Spleen (tissue), 13 donors: ENCODE measurements at places on chromosomes 3 and 15. TPM values are rescaled to one million over a fixed set of nuclear protein-coding genes. Genes with fewer than 3 reads are reported as not detected.
A peak's percentile ranks its signal among the peaks of the same experiment; 100 is the strongest.

The ZNF774 gene
- total RNA-seq: 1.4 TPM

The CDHR4 gene
- not detected for total RNA-seq

The CACNA2D2 gene
- 2.2 TPM for total RNA-seq

GRCh38 chr15:70578196-70578595 lies 185.2 kb downstream of the UACA start:
- DNase-seq: no peak

DNA sequence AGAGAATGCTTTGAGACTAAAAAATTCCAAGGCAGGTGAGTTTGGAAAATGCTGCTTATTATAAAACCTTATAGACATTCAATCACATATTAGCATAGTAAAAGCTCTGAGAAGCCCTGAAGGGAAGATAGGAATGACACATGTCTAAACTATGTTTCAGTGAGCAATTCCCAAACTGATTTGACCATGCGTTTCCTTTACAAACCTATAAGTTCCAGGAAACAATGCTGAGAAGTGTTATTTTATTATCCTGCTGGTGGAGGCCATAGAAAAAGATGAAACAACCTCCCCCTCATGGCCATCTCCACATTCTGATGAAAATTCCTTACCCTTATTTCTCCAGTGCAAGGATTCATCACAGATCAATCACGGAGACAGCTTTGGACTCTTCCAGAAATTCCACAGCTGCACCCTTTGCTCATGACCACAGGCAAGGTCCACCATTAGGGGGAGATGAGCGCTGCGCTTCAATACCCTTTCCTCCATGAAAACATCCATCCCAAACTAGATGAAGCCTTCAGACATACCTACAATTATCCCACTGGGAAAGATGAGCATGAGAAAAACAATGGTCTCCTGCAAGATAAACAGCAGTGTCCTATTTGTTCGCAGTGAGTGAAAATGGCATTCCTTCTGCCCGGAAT lies 372.1 kb downstream of the MAGI1 start:
- no peak for DNase-seq

DNA sequence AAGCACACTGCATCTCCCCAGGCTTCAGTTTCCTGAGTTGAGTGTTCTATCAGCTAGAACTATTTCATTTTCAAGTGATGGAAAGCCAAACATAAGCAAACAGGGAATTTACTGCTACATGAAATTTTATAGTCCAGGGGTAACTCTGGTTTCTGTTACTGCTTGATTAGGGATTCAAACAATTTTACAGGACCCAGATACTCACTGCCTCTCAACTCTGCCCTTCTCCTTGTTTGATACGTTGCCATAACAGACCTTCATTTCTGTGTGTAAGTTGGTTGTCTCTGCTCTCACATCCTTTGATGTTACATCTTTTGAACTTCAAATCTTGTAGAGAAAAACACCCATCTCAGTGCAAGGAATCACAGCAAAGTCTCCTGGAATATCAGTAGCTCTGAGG lies 572.7 kb downstream of the UNC13C start:
- DNase-seq: no peak

GRCh38 chr15:96792216-96792615 lies 461.7 kb downstream of the NR2F2 start:
- no peak for DNase-seq

- peak; percentile 89 for DNase-seq
Observed at GRCh38 chr15:75647370-75648155, at the start of gene SNX33. Gene SNX33, plus strand, starts transcription at chr15:75647912. Its CDS starts 1,191 bp downstream, at chr15:75649103.

DNA sequence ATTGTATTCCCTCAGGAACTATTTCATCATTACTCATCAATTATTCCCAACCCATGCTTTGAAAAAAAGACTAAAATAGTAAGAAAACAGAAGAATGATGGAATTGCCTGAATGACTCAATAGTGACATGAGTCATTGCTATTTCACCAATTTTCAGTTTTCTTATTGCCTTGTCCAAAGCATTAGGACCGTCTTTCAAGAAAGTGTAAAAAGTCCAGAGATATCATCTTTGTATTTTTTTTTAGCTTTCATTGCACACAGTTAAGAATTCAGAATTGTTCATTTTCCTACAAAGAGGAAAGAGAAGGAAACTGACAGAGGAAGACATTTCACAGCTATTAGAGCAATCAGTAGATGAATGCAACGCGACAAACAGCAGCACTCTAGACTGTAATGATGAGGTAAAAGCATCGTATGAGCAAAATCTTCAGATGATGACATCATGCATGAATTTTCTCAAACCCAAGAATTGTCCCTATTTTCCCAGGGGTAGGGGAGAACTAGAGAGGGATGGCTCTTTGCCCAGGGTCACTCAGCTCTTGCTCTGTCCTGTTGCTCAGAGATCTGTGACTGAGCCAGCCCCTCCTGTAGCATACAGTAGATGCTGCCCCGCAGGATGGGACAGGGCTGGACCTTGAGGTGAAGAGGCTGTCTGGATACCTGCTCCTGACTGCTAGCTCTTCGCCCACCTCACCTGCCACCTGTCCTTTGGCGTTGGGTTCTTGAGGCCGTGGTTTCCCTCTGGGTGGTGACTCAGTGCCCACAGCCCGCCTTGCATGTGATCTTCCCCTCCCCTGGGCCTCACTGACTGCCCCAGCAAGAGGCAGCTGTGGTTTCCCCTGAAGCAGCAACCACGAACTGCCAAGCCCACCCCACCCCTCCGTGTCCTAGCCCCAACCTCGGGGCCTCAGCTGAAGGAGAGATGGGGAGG lies 84.8 kb downstream of the PPCDC start:
- DNase-seq: peak; percentile 88

GRCh38 chr3:64150623-64151207 lies 74.6 kb downstream of the PRICKLE2 start:
- no peak for DNase-seq

- DNase-seq: peak; percentile 33
Observed at GRCh38 chr3:14775011-14775410, 43.8 kb upstream of the FGD5 start.
